Immature natural killer cell (primary cell): ENCODE measurements at places on chromosomes 11 and 22. TPM values are rescaled to one million over a fixed set of nuclear protein-coding genes. Genes with fewer than 3 reads are reported as not detected.

CYTH4 gene
- polyA plus RNA-seq: 95.4 TPM

UBQLN3 gene
- polyA plus RNA-seq: not detected

LARGE2 gene
- polyA plus RNA-seq: not detected

HEPACAM gene
- not detected for polyA plus RNA-seq

CCDC188 gene
- polyA plus RNA-seq: not detected

TREH gene
- polyA plus RNA-seq: not detected

POU2AF3 gene
- polyA plus RNA-seq: not detected

OR5P2 gene
- not detected for polyA plus RNA-seq

GRCh38 chr11:34250732-34251588 lies 106.8 kb downstream of the ABTB2 start:
- H3K4me1 ChIP-seq: peaks cover 46% of the 10 kb centered on the region
- peak overlapping the region; percentile 42 for H3K4me3 ChIP-seq
- no peaks in the 10 kb centered on the region for H3K36me3 ChIP-seq
- peak; percentile 58 for DNase-seq
- H3K27me3 ChIP-seq: peaks cover 4% of the 10 kb centered on the region

DNA sequence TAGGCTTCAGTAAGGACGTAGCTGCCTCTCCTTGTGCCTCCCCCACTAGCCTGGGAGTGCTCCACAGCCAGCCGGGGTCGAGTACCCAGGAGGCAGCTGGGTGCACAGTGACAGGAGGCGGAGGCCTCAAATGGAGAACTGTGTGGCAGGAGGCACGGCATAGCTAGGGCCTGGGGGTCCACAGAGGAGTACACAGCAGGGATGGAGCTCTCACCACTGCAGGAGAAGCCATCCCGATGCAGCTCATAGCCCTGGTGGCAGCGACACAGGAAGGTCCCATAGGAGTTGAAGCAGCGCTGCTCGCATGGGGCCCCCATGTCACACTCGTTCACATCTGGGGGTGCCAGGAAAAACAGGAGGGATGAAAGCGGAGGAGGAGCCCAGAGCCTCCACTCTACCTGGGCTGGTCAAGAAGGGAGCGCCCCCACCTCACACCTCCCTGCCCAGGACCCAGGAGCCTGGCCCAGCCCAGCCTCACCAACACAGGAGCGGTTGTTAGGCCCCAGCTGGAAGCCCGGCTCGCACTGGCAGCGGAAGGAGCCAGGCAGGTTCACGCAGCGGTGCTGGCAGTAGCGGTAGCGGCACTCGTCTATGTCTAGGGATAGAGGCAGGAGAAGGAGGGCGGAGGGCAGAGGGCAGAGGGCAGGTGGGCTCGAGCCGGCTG lies 2.8 kb downstream of the EFEMP2 start:
- no peaks in the 10 kb centered on the region for H3K27me3 ChIP-seq
- H3K27ac ChIP-seq: no peak overlapping the region
- no peak for DNase-seq
- H3K4me3 ChIP-seq: no peak overlapping the region
- H3K36me3 ChIP-seq: no peaks in the 10 kb centered on the region

DNA sequence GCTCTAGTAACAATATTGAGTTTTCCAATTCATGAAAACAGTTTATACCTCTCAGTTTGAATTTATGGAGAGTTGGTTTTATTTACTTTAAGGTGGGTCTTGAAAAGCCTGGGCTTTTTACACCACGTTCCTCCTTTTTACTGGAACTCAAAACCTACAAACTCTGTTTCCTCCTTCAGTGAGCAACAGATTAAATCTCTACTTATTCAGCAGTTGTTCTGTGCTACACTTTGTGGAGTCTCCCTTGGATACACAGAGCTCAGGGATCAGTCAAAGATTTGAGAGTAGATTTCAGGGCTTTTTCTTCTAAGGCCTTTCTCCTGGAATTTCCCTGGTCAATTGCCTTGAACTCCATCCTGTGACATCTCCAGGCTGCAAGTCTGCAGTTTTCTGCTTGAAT lies 3.5 kb downstream of the NXPE1 start:
- no peak overlapping the region for H3K27ac ChIP-seq
- H3K36me3 ChIP-seq: no peaks in the 10 kb centered on the region
- DNase-seq: no peak
- H3K4me1 ChIP-seq: no peaks in the 10 kb centered on the region
- H3K4me3 ChIP-seq: no peak overlapping the region
- no peaks in the 10 kb centered on the region for H3K27me3 ChIP-seq

DNA sequence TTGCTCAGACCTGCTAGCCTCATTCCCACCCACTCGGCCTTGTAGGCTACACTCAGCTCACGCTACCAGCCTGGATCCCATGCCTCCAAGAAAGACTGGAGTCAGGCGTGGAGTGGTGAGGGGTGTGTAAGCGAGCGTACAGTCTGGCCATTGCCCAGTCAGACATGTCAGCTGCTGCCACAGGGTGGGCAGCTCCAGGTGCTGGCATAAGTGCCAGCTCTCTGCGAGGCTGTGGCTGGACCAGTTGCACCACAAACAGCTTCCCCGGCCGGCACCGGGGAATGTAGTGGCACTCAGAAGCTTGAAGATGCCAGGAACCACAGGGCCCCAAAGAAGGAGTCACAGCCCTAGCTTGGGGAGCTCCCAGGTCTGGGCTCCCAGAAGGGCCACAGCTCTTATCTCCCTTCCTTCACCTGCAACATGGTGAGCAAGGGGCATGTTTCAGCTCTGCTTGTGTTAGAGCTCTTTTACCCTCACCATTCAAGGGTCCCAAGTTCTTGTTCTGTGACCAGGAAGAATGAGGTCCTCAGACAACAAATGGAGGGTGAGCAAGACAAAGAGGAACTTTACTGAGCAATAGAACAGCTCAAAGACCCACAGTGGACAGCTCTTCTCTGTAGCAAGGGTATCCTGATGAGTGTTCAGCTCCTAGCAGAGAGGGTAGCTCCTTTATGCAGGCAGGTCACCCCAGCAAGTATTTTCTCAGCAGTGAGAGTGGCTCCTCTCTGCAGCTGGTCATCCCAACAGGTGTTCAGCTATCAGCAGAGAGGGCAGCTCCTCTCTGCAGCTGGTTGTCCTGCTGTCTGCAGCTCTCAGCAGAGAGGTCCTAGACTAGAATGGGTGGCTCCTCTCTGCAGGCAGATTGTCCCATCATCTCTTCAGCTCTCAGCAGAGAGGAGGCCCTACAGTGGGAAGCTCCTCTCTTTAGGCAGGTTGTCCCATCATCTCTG lies 6.0 kb downstream of the SBF2 start:
- no peak for DNase-seq
- no peak overlapping the region for H3K4me3 ChIP-seq
- H3K36me3 ChIP-seq: no peaks in the 10 kb centered on the region
- no peaks in the 10 kb centered on the region for H3K27me3 ChIP-seq
- peaks cover 13% of the 10 kb centered on the region for H3K4me1 ChIP-seq

GRCh38 chr22:38704654-38705234 lies 1.0 kb upstream of the GTPBP1 start:
- peak overlapping the region; percentile 98 for H3K27ac ChIP-seq
- peaks cover 49% of the 10 kb centered on the region for H3K4me1 ChIP-seq
- peaks cover 30% of the 10 kb centered on the region for H3K27me3 ChIP-seq
- no peaks in the 10 kb centered on the region for H3K36me3 ChIP-seq

DNA sequence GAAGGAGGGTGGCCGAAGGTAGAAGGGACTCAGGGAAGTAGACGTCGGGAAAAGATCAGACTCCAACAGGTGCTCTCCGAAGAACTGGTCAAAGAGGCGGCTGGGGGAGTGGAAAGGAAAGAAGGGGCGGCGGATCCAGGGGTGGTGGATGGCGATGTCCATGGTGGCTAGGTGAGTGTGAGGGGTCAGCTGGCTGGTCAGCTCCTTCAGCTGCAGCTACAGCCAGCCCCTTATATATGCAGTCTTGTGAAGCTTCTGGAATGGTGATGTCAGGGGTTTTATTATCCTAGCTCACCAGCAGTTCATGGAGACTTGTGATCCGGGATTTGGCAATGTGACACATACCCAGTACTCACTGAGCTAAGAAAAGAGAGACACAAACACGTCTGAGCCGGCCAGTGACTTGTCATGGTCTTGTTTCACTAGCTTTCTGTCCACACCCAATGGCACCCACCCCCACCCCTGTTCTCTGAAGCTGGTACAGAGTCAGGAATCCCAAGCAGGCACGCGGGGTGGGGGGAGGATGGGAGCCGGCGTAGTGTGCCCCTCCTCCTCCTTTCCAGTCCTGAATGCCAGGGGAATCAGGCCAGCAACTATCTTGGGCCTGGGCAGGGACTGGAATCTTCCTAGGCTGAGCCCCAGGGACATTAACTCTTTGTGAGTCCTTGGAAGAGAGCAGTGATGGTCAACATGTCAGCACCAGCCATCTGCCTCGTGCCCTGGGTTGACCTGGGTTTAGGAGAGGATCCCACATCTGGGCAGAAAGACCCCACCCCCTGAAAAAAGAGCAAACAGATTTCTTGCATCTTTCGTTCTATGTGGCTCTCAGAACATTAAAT lies at the start of gene CRYAB:
Gene CRYAB, minus strand, starts transcription at position 208 of the 839 bp plus-strand sequence. Its CDS starts 46 bp downstream, at position 162.
- DNase-seq: no peak
- H3K27ac ChIP-seq: no peak within 1 kb of the TSS
- no peaks in the 10 kb centered on the region for H3K4me1 ChIP-seq
- H3K36me3 ChIP-seq: no peaks in the 10 kb centered on the region
- H3K4me3 ChIP-seq: no peak within 1 kb of the TSS

- no peak overlapping the region for H3K4me3 ChIP-seq
- H3K4me1 ChIP-seq: peaks cover 20% of the 10 kb centered on the region
- H3K27me3 ChIP-seq: peaks cover 8% of the 10 kb centered on the region
- H3K27ac ChIP-seq: no peak overlapping the region
- H3K36me3 ChIP-seq: peaks cover 4% of the 10 kb centered on the region
- DNase-seq: no peak
Measured at GRCh38 chr11:86555866-86556265, 116.5 kb downstream of the ME3 start.

GRCh38 chr11:123065621-123066020 lies 3.7 kb upstream of the HSPA8 start:
- peaks cover 9% of the 10 kb centered on the region for H3K36me3 ChIP-seq
- peaks cover 22% of the 10 kb centered on the region for H3K27me3 ChIP-seq
- H3K4me3 ChIP-seq: peak overlapping the region; percentile 48
- DNase-seq: no peak
- H3K27ac ChIP-seq: peak overlapping the region; percentile 66

DNA sequence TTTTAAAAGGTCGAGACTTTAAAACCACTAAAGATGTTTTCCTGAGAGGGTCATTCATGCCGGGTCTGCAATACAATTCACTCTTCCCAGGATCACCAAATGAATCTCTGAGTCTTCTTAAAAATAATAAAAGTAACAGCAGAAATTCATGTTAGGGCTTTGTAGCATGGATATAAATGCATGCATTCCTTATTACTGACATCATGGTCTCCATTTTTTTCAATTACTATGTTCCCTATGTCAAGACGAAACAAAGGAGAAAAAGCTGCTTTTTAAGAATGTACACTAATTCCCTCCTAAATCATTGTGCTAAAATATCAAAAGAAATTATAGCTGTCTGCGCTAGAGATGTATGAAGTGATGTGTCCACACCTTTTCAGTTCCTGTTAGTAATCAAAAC lies 789.9 kb upstream of the LRRC4C start:
- no peaks in the 10 kb centered on the region for H3K36me3 ChIP-seq
- H3K4me1 ChIP-seq: no peaks in the 10 kb centered on the region
- H3K4me3 ChIP-seq: no peak overlapping the region

DNA sequence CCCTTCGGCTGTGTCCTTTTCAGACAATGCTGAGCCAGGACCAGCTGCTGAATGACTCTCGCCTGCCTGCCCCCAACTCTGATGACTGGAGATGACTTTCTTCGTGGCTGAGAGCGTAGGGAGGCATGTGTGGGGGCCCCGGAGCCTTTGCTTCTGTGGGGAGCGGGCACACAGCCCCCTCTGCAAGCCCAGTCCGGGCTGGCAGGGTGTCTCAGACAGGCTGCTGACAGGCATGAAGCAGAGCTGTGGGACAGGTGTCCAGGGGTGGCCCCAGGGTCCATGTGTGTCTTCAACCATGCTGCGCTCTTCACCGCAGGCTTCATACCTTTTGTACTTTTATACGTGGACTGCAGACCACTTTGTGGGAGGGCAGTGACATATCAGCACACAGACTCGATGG lies 16.6 kb downstream of the CYB5R2 start:
- H3K4me1 ChIP-seq: no peaks in the 10 kb centered on the region
- H3K27ac ChIP-seq: no peak overlapping the region
- H3K27me3 ChIP-seq: no peaks in the 10 kb centered on the region
- DNase-seq: no peak
- peaks cover 7% of the 10 kb centered on the region for H3K36me3 ChIP-seq
- H3K4me3 ChIP-seq: no peak overlapping the region

DNA sequence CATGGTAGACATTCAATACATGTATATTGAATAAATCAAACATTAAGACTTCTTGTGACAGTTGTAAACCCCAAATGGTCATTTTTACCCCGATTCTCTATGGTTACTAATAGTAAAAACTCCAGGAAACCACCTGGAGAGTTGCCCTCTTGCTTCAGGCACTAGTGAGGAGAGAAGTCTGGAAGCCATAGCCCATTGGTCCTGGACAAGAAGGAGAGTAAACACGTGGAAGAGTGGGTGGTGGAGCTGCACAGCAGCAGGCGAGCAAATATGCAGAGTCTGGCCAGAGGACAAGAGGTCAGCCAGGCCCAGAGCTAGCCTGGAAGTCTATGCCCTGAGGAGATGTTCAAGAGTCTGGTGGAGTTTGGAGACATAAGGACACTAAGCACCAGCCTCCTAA lies 17.7 kb downstream of the DCHS1 start:
- H3K4me1 ChIP-seq: no peaks in the 10 kb centered on the region
- no peak for DNase-seq
- H3K4me3 ChIP-seq: no peak overlapping the region
- H3K36me3 ChIP-seq: no peaks in the 10 kb centered on the region

DNA sequence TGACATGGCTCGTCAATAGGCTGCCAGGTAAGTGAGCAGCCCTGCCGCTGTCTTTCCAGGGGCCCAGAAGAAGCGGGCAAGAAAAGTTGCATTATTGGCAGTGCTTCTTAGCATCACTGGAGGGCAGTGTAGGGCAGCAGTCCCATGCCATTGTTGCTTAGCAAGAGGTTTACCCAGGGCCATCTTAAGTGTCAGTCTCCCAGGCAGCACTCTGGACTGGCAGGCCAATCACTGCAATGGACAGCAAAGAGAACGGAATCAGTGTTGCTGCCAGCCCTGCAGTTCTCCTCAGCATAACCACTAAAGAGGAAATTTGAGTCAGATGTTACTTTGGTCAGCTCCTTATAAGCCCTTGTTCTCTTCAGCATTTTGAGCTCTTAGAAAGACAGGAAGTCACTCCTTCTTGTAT lies 13.4 kb upstream of the GRK2 start:
- peak overlapping the region; percentile 74 for H3K27ac ChIP-seq
- DNase-seq: peak; percentile 46
- H3K4me3 ChIP-seq: no peak overlapping the region
- peaks cover 6% of the 10 kb centered on the region for H3K27me3 ChIP-seq
